NCI-H524 (cell line): ENCODE measurements at places on chromosomes 3 and 15.

DNA sequence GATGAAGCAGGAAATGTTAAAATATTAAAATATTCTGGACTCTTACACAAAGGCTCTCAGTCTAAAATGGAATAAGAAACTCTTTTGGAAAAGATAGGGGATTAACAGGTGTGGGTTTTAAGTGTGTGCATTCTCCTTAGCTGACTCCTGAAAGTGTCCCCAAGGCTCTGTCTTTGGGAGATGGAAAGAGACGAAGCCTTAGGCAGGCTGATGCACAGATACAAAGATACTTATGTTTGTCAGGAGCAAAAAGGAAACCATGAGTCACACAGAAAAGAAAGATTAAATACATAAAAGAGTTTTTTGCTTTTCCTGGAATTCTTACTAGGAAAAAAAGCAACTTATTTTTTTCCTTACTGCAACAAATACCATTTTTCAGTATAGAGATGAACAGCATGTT, 23.8 kb upstream of the ABI3BP start:
- no peak for DNase-seq

GRCh38 chr3:130705501-130705900, 41.1 kb downstream of the PIK3R4 start:
- DNase-seq, result no peak

- no peak for DNase-seq
Measured at GRCh38 chr15:58292751-58293175, 139.0 kb upstream of the LIPC start.

- DNase-seq, result no peak
Measured at GRCh38 chr3:66432767-66433521, 67.9 kb downstream of the LRIG1 start.

DNA sequence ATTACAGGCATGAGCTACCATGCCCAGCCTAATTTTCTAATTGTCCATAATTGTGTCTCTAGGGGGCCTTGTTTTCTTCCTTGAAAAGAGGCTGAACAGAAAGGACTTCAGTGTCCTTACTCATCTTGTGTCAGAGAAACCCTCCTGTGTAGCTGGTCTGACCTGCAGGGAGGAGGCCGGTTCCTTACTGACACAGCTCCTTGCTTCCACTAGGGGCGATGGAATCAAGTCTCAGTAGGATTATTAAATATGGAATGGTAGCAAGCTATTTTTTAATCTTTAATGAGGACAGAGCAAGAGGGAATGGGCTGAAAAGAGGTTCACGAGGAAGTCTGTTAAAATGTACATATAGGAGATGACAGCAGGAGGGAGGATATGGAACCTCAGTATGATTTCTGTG, 8.6 kb downstream of the LPCAT4 start:
- no peak for DNase-seq

DNA sequence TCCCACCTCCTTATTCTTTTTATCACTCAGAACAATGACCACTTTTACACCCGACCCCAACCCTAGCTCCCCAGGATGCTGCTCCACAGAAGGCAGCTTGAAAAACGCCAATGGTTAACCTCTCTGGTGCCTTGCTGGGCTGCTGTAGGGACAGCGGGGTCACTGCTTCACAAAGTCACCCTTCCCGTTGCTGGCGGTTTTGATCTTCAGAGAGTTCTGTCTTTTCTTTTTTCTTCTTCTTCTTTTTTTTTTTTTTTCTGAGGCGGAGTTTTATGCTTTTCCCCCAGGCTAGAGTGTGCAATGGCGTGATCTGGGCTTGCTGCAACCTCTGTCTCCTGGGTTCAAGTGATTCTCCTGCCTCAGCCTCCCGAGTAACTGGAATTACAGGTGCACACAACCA, 20.7 kb downstream of the CEP19 start:
- no peak for DNase-seq

GRCh38 chr3:191492601-191493000, 31.6 kb downstream of the PYDC2 start:
- no peak for DNase-seq

GRCh38 chr3:16323737-16324136, 58.7 kb downstream of the OXNAD1 start:
- DNase-seq, result no peak

- DNase-seq, result peak; percentile 59
Measured at GRCh38 chr15:28096670-28097431, 2.3 kb downstream of the OCA2 start.

- no peak for DNase-seq
Measured at GRCh38 chr3:43388175-43388574, 101.8 kb downstream of the SNRK start.

- no peak for DNase-seq
Measured at GRCh38 chr3:150385296-150386242, 22.5 kb upstream of the TSC22D2 start.

GRCh38 chr15:69502470-69503045, 49.9 kb downstream of the RPLP1 start:
- no peak for DNase-seq

- DNase-seq, result no peak
Measured at GRCh38 chr3:133092681-133093080, 54.5 kb downstream of the TMEM108 start.

GRCh38 chr15:72979308-72979707, 73.0 kb upstream of the NEO1 start:
- DNase-seq, result no peak

- DNase-seq, result no peak
Measured at GRCh38 chr3:188729422-188729821, 442.3 kb upstream of the TPRG1 start.

DNA sequence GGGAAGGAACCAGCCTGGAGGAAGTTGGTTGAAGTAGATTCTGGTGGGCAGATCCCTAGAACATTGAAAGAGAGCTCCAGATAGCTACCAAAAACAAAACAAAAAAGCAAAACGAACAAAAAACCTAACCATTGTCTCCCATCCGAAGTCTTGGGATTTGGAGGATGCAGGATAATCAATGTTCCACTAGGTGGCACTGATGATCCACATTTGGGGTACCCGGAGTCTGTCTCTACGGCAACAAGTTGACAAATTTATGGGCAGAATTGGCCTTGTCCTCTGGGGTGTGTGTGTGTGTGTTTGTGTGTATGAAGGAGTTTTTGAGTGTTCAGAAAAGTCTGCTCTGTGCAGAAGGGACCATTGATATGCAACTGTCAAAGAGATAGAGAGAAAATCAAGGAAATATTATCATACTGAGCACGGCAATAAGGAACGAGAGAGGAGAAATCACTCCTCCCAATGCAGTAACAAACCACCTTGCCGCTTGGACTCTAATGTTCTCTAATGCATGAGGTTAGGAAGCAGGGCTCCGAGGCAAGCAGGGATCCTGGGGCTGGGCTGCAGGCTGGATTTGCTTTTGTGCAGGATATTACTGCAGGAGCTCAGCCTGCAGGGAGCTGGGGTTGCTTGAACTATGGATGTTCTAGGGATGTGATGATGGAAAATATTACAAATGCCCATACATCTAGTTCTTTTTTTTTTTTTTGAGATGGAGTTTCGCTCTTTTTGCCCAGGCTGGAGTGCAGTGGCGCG, 59.8 kb upstream of the KLHL25 start:
- DNase-seq, result peak; percentile 78

DNA sequence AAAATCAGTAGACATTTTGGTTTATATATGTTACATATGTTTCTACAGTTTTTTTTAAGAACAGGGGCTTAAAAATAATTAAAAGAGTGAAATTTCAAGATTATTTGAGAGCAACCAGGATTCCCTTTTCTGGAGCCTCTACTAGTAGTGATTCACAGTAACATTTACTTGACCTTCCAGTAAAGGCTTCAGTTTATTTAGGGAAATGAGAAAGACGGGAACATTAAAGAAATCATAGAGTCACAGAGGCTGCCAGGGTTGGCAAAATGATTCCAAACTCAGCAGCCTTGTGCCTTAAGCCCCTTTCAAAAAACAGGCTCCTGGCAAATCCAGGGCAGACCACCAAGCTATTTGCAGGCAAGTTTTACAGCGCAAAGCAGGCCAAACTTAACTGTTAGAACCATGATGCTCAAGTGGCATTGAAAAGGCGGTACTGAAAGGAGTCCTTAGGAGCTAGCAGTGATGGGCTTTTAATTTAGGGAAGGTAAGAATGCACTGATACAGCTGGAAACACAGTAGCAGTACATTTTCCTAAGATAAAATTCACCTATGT, 201.1 kb upstream of the ADAMTS9 start:
- DNase-seq, result no peak

DNA sequence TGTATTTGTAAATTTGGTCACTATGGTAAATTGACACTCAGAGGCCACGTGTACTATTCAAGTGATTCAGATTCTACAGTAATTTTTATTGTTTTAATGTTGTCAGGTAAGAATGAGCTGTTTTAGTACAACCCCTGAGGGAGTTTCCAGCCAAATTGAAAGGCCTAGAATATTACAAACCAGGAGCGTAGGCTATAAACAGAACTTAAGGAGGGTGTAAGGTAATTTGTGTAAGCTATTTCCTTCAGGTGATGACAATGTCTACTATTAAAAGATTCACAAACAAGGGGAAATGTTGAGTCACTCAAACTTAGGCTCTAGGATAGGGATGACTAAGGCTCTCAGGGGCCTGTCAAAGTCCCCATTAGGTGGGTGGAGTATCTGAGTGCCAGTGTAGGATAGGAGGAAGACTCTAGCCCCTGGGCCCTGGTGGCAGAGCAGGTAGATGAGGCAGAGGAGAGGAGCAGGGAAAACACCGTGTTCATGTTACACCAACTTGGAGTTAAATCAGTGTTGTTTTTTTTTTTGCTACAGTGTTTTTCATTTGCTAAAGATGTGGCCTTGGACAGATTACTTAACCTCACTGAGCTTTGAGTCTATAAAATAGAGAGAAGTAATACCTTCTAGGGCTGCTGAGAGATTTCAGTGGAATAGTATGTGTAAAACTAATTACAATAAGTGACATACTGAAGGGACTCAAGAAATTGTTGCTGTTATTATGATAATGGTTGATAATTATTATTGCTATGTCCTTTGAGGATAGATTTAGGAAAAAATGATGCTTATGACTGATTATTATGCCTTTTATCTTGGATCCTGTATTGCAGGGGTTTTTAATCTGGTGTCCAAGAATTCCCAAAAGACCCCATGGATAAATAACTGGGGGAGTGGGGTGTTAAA, 10.3 kb downstream of the TM4SF1 start:
- no peak for DNase-seq

- no peak for DNase-seq
Measured at GRCh38 chr3:129432036-129432435, 3.6 kb upstream of the EFCAB12 start.

- DNase-seq, result no peak
Measured at GRCh38 chr3:57963811-57964346, 44.3 kb upstream of the FLNB start.

DNA sequence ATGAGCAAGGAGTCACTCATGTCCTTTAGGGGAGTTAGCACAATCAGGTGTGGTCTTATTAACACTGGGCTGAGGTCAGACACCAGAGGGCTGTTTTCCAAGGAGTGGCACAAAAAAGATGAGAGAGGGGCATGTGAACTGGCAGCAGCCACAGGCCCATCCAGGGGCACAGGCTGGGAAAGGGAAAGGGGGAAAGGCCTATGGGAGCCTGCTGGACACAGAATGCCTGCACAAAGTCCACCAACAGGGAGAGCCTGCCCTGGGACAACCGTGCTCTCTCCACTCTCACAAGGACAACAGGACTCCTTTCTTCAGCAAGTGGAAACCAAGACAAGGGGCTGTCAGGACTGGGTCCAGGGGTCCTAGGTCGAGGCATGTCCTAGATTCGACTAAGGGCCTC, 109.6 kb downstream of the ADCY5 start:
- no peak for DNase-seq

- no peak for DNase-seq
Measured at GRCh38 chr3:106593381-106593780, 724.6 kb upstream of the CBLB start.

- DNase-seq, result no peak
Measured at GRCh38 chr15:42820811-42821210, 83.9 kb upstream of the CDAN1 start.

DNA sequence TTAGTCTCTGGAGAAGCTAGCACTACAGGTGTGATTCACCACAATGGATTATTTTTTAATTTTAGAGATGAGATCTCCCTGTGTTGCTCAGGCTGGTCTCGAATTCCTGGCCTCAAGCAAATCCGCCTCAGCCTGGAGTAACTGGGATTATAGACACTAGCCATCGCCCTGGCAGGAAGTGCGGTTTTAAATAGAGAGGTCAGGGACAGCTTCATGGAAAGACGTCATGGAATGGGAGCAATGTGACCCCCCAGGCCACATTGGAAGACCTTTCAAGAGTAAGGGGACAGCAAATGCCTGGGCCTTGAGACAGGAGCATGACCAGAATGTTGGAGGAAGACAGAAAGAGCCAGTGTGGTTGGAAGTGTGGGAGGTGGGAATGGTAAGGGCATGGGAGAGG, 2.2 kb upstream of the ISG20 start:
- DNase-seq, result no peak

DNA sequence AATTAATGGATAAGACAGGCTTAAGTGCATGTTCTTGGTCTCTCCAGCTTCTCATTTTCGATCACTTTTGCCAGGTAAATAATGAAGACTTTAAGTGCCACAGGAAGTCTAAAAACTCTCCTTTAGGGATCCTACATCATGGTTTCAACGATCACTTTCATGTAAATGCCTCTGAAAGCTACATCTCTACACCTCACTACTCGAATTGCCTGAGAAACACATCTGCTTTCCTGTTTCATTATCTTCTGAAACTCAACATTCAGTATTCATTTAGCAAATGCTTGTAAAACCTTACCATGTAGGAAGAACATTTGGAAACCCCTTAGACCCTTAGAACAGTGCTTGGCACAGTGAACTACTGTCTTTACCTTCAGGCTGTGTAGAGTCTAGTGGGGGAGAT, 16.2 kb downstream of the THAP10 start:
- DNase-seq, result no peak

GRCh38 chr15:98281130-98281529, 320.6 kb downstream of the ARRDC4 start:
- DNase-seq, result no peak

DNA sequence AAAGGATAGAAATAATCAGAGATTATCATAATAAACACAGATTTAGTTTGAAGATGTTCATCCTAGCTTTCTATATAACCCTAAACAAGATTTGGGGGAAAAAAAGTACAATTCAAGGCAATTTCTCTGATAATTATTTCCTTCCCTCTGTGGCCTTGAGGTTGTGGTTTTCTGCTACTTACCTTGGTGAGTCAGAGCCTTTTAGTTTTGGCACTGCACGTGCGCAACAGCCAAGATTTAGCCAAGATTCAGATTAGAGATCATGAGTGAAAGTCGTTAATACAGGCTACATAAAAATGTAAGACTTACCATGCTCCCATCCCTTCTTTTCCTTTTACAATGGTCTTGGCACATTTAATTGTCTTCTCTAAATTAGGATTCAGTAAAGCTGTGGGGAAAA, 6.7 kb downstream of the LYZL4 start:
- no peak for DNase-seq

- no peak for DNase-seq
Measured at GRCh38 chr3:111872979-111873378, 13.9 kb downstream of the PHLDB2 start.

DNA sequence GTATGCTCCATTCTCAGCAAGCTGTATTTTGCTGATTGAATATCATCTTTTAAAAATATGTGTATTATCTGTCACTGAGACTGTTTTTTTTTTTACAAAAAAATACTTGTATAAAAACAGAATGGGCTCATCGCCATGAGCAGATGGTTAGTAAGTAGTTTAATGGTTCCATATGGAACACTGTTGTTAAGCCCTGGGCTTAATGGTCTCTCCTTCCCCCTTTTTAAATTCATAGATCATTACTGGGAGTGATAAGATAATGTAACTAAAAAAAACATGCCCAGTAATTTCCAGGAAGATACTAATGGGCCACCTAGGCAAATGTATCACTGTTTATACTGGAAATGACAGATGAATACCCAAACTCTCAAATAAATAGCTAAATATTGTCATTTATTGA, 95.3 kb upstream of the TPRG1 start:
- peak; percentile 91 for DNase-seq

- no peak for DNase-seq
Measured at GRCh38 chr15:99416191-99417188, 149.3 kb upstream of the MEF2A start.
